ENCODE measurements at places on chromosomes 5 and 9.

GRCh38 chr9:20319641-20320337, 302.5 kb downstream of the MLLT3 start:
- no peak for DNase-seq

- no peak for DNase-seq
These were observed 37.0 kb downstream of the DUSP1 start for GRCh38 chr5:172733974-172734346.

DNA sequence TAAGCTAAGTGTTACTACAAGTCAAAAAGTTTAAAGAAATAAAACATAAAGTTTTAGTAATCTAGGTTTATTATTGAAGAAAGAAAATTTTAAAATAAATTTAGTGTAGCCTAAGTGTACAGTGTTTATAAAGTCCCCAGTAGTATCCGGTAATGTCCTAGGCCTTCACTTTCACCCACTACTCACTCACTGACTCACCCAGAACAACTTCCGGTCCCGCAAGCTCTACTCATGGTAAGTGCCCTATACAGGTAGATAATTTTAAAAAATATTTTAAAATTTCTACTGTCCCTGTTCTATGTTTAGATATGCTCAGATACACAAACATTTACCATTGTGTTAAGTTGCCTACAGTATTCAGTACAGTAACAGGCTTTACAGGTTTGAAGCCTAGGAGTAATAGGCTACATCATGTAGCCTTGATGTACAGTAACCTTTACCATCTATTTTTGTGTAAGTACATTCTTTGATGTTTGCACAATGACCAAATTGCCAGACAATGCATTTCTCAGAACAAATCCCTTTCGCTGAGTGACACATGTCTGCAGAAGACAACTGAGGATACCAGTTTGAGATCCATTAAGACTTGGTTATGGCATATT, 253.6 kb downstream of the TRIM32 start:
- DNase-seq, result no peak

GRCh38 chr9:87022178-87022577, 74.9 kb upstream of the GAS1 start:
- DNase-seq, result no peak

GRCh38 chr5:53167836-53168235, 58.3 kb upstream of the MOCS2 start:
- no peak for DNase-seq

GRCh38 chr5:83265318-83265717, 188.0 kb downstream of the XRCC4 start:
- no peak for DNase-seq

DNA sequence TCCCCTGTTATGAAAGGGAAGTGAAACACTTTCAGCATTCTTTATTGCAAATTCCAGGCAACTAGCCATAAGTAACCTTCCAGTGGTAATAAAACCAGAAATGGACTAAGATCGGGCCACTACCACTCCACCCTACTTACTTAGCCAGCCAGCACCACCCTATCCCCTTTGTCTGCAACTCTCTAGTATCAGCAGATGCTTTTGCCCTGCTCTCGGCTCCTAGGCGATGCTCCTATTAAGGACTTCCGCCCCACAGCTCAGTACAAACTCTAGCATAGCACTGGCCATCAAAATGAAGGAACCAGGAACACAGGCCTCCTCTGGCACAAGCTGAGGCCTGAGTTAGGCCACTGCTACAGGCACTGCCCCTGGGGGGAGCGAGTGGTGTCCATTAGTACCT, 81.2 kb downstream of the GLDC start:
- DNase-seq, result no peak
